ENCODE measurements at places on chromosomes 7 and 10. TPM values are rescaled to one million over a fixed set of nuclear protein-coding genes. Genes with fewer than 3 reads are reported as not detected.

Gene UCN3
- not detected for total RNA-seq

Gene SRGN
- total RNA-seq = 153 TPM

Gene CALHM3
- total RNA-seq = not detected

Gene ITGB8
- total RNA-seq = 27.1 TPM

Gene CALML3
- total RNA-seq = 9.8 TPM

Gene GRM3
- 0.20 TPM for total RNA-seq

Gene ITPRID1
- 1.8 TPM for total RNA-seq

Gene FAM171A1
- total RNA-seq = 11.3 TPM

Gene CYP2C19
- total RNA-seq = 0.69 TPM

Gene RSPH10B
- 0.20 TPM for total RNA-seq

Gene PTTG1IP2
- not detected for total RNA-seq

Data from skin of body (tissue), 3 donors.